NCI-H1092 (cell line): ENCODE measurements at places on chromosomes 6 and 20.

GRCh38 chr6:44430326-44430725, 42.8 kb downstream of the CDC5L start:
- DNase-seq, result no peak

DNA sequence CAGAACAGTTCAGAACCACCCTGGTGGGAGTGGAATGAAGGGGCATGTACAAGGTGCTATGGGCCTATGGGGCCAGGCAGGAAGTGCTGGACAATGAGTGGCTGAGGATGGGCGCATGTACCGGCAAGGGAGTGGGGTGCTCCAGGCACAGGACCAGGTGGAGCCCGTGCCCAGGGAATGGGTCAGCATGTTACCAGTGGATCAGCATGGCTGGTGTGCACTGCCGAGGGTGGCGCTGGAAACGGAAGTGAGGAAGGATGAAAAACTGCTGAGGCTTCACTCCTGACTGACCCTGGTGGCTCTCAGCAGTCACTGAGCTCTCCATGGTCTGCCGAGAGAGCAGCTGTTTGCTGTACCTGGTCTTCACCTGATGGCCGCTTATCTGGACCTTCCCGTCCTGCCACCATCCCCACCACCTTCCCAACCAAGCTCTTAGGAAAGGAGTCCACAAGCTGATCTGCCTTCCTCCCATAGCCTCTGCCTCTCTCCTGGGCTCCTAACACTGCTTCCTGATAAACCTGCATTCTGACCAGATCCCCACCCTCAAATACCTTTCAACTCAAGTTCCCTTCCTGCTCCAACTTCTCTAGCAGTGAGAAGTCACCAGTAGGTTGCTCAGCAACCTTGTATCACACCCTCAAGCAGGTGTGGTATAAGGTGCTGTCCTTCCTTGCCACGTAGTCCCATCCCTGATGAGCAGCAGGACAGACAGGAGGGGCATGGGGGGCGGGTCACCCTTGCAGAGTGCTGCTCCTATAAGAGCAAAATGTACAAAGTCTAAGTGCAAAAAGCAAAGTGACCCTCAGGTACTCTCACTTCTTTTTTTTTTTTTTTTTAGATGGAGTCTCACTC, 7.1 kb downstream of the UQCC2 start:
- DNase-seq, result no peak

GRCh38 chr20:35598476-35598875, 17.2 kb upstream of the SPAG4 start:
- DNase-seq, result no peak

- no peak for DNase-seq
Observed at GRCh38 chr6:163490826-163491577, 76.5 kb downstream of the QKI start.
